ENCODE measurements at places on chromosomes 6 and 20. TPM values are rescaled to one million over a fixed set of nuclear protein-coding genes. Genes with fewer than 3 reads are reported as not detected.

DNA sequence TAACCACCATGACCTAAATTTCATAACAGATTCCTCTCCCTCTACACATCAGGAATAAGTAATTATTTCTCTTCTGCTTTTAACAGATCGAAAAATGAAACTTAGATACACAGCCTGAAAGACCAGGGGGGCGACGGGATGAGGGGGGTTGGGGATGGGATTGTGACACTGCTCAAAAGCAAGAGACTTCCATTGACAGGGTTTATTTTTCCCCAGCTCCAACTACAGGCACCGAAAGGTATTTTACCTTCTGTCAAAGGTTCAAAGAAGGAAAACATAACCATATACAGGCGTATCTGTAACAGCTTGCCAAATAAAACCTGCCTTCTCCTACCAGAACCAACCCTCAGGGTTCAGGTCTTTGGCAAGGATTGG is 1.3 kb downstream of the EPHA7 start:
- DNase-seq, result no peak

GRCh38 chr6:143803769-143804568 is 39.2 kb upstream of the LTV1 start:
- no peak for DNase-seq

DNA sequence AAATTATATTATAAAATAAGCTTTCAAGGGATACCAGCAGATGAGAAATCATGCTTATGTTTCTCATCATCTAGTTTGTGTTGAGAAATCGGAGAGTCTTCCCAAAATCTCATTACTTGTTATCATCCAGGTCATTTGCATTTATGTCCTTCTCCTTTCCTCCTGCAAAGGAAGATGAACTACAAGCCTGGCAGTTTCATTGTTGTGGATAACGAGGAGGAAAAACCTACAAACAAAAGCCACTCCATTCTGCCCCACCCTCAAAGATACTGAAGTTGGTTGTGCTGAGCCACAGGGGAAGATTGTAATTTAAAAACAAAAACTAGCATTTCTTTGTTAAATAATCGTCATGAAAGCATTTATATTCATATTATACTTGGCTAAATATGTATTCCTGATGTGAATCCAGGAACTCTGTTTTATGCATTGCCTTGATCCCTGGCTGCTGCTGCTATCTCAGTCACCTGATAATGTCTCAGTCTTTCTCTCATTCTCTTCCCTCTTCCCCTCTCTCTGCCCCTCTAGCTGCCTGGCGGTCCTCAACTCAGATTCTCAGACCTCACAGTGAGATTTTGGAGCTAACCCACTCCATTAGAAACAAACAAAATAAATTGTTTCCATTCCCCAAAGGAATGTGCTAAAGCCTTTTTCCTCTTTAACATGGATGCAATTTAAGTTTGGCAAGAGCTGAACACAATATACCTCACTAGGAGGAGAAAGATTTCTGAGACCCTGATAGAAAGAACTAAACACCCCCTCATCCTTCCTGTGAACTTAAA is 185.3 kb downstream of the ADAT2 start:
- no peak for DNase-seq

- no peak for DNase-seq
Measured at GRCh38 chr6:101208152-101208551, 185.4 kb upstream of the GRIK2 start.

DNA sequence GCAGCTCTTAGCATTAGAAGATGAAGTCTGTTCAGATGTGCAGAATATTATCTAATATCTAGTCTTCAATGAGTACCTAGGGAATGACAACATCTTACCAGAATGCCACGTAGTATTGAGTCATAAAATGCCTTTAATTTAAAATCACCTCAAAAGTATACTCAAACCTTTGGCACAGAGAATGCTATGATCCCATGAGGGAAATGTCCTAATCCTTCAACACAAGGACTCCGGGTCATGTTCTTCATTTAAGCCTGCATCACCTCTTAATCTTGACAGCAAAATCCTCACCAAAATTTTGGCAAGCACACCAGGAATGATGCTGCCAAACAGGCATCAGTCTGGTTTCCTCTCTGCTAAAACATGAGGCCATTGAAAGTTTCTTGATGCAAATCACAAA is 23.6 kb upstream of the MARCKS start:
- no peak for DNase-seq

DNA sequence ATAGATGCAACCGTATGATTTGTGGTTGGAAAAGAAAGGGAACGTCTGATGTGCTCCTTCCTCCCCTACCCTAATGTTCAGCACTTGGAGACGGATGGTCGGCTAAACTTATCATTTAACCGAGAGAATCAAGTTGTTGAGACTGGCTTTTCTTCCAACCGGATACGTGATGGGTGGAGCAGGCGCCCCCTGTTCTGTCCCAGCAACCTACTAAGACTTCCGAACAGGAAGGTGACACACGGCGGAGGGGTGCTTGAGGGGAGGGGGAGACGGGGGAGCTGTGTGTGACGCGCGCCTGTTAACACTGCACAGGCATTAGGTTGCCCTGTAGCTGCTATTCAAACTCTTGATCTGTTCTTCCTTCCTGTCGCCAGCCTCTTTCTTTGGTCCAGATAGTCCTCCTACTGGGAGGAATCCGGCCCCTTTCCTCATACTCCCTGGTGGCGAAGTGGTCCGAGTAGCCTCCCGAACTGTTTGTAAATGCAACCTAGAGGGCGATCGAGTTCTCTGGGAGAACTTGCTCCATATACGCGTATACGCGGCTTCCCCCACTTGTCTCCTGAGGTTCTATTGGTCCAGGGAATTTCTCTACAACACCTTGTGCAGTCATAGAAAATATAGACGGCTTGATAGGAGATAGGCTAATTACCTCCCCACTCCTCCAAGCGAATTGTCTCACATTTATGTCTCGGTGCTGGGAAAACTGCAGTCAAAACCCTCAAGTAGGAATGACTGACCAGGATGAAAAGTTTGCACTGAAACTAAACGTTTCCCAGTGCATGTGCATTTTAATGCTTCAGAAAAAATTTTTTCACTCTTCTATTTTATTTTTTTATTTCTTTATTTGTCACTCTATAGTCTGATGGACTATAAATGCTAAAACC is 126.0 kb upstream of the SLC2A12 start:
- peak; percentile 84 for DNase-seq

- DNase-seq, result no peak
Measured at GRCh38 chr6:165826487-165827189, 163.6 kb upstream of the PDE10A start.

DNA sequence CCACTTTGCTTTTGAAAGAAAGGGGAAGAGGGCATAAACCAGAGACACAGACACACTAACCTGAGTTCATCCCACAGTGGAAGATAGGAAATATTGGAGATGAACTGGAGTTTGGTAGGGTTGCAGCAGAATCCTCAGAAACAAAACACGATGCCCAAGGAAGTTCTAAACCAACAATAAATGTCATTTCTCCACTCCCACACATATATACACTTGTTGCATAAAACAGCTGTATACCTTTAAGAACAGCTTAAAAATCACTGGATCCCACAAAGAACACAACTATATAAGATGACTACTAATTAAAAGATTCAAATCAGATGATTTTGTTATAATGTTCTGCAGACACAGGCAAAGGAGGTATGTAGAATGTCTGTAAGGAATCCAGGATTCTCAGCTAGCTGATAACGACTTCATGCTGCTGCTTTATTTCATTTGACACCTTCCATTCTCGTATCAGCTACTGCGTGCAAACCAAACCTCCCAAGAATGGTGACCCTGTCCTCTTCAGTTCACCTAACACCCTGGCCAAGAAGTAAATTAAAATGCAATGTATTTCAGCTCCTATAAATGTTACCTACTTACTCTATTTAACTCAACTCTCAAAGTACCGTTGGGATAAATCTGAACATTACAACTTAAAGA is 14.3 kb downstream of the KIF13A start:
- no peak for DNase-seq

The KCNG1 gene
- not detected for polyA plus RNA-seq

The HTR1B gene
- not detected for polyA plus RNA-seq

The MOCS3 gene
- 3.4 TPM for polyA plus RNA-seq

The OPN5 gene
- polyA plus RNA-seq, result not detected

The BFSP1 gene
- 1.8 TPM for polyA plus RNA-seq

All from CD8-positive, alpha-beta memory T cell (primary cell).